ENCODE measurements at places on chromosomes 4 and X.

DNA sequence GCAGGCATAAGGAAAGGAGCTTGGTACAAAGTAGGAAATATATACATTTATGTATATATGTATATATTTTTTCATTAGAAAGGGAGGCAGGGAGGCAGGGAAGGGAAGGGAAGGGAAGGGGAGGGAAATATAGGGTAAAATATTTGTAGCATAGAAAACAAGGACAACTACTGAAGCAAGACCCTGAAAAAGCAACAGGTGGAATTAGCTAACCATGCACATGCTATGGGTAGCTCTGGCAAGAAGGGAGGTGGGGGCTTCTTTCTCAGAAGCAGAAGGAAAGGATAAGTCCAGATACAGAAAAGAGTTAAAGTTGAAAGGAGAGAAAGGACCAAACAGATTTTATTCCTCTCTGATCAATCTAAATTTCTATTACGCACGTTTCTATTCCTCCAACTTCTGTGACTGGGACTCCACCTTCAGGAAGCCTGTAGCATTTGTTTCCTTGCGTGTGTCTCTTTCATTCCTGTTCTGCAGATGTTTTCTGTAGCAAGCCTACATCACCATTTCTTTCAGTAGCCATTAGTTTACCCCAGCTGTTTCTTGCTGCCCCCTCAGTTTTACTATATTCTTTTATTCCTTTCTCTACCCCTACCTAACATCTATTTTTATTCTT, 82.9 kb downstream of the OR13H1 start:
- no peak for DNase-seq

DNA sequence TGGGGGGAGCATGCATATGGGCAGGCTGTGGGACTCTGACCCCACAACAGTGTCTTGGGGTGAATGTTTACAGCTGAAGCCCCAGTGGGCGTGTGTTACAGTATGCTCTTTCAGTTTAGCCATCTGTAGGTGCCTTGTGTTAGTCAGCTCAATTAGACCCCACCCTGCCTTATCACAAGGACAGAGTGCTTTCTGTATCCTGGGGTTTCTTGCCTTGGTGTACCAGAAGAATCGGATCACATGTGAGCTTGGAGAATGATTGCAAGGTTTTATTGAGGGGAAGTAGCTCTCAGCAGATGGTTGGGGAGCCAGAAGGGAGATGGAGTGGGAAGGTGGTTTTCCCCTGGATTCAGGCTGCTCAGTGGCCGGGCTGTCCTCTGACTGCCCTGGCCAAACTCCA, 27.3 kb downstream of the SH3BGRL start:
- DNase-seq, result no peak

DNA sequence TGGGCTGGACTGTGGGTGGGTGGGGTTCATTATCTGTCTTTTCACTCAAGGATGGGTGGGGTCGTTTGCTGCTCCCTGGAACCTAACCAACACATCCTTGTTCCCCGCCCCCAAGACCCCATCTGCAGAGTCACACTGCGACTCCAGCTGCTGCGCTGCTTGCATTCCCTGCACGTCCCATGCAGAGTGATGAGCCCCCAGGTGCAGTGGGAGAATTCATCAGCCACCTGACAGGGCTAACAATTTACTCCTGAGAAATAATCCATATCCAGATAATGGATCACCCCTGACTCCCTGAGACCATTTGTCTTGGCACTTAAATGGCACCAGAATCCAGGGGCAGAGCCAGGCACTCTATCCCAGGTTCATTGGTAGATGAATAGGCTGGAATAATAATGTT, 12.4 kb upstream of the ARHGAP36 start:
- DNase-seq, result no peak

DNA sequence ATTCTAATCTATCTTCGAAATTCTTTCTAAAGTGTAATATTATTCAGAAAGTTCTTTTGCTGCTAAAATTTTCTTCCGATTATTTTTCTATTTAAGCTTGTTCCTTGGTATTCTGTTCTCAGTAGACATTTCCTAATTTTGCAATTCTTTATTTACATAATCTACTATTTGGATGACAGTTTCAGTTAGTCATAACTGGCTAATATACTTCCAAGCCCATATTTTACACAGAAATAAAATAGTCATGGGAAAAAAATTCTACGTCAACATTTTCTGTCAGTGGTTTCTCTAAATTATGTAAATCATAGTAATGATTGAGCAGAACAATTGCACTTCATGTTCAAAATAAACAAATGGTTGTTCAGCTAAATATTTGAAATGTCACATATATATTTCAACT, 178.0 kb upstream of the ANKRD50 start:
- DNase-seq, result no peak

GRCh38 chrX:24838629-24839028, 144.9 kb downstream of the POLA1 start:
- DNase-seq, result no peak

Data from thyroid gland (tissue), 4 donors.